ENCODE measurements at places on chromosomes 16 and 17.

GRCh38 chr16:20844054-20844453 lies 37.7 kb downstream of the REXO5 start:
- no peak for DNase-seq

- no peak for DNase-seq
Measured at GRCh38 chr16:1503110-1503955, 10.2 kb downstream of the TELO2 start.

- peak; percentile 13 for DNase-seq
Measured at GRCh38 chr17:75561927-75562603, 25.5 kb upstream of the MYO15B start.

GRCh38 chr17:72125226-72125651 lies 4.4 kb downstream of the SOX9 start:
- DNase-seq = no peak

DNA sequence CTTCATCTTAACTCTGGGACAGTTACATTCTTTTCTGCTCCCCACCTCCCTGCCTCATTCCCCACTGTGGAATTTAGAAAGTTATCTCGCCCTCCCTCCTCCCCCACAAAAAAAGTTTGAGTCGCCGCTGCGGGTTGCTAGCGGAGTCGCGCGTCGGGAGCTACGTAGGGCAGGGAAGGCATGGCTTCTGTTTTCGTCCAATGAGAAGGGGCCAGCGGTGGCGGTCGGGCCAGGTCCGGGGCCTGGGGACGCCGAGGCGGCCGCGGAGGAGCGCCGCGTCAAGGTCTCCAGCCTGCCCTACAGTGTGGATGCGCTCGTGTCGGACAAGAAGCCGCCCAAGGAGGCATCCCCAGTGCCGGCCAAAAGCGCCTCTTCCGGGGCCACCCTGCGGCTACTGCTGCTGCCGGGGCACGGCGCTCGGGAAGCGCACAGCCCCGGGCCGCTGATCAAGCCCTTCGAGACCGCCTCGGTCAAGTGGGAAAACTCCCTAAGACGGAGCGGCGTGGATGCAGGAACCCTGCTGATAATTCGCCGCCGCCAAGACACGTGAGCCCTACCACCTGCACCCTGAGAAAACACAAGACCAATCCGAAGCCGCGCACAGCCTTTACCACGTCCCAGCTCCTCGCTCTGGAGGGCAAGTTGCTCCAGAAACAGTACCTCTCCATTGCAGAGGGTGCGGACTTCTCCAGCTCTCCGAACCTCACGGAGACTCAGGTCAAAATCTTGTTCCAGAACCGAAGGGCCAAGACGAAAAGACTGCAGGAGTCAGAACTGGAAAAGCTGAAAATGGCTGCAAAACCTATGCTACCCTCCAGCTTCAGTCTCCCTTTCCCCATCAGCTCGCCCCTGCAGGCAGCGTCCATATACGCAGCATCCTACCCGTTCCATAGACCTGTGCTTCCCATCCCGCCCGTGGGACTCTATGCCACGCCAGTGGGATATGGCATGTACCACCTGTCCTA lies 8.9 kb downstream of the OR4D1 start:
- DNase-seq = no peak

DNA sequence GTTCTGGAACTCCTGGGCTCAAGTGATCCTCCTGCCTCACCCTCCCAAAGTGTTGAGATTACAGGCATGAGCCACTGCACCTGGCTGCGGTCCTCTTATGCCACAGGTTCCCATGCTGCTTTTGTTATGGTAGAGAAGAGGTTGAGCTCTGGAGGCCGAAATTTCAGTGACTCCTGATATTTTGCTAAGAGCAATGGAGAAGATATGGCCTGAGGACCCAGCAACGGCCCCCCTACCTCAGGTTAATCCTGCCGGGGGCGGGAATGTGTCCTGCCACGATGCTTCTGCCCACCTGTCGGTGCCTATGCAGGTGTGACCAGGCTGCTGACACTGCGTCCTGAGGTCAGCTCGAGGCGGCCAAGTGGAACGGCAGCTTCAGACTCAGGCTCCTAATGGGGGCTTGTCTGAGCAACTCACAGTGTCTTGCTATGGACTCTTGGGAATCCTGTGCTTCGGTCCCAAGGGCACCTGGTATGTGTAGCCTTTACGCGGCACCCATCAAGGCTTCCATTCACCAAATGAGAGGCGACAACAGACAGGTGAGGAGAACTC lies 7.6 kb upstream of the SEC14L1 start:
- no peak for DNase-seq

- no peak for DNase-seq
Measured at GRCh38 chr17:50146927-50147665, 3.4 kb downstream of the PPP1R9B start.

DNA sequence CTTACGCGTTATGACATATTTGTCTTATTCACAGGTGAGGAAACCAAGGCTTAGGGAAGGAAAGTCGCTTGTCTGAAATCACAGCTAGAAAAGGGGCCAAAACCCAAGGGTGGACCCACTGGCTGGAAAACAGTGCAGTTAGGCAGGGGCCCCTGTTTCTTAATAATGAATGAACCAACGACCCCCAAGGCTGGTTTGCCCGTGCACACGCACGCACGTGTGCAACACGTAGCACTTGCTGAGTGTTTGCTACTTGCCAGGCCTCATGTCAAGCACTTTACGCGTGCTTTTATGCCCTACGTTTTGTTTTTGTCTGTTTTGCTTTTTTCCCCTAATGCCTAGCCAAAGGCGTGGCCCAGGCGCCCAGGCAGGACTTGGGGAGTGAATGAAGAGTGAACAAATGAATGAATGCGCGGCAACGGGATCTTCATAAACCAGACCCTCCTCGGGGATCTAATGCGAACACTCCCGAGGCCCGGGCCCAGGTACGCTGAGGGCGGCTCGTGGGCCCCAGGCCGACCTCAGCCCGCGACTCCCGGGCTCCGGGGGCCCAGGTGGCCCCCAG lies 571 bp upstream of the USP10 start:
- DNase-seq = no peak

DNA sequence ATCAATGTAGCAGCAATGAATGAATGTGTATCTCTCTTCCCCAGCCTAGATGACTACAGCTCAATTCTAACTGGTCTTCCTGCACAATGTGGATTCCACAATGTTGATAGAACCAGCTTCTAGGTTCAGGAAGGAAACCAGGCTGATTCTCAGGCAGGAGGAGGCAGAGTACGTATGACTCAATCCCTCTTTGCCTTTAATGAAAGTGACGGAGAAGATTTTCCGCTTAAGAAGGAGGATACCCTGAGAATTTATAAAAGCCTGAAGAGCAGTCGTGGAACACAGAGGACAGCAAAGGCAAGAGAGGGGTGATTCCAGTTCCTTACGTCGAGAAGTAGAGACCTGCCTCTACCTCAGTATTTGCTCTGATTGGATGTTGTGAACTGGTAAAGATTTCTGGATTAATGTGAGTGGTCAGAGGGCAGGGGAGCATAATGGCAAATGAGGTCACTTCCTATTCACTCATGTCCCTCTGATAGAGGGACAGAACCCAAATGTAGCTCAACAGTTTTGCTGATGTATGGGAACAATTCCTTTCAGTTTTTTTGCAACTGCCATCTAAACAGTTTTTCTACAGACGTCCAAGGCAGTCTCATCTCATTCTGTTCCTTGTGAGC lies 15.0 kb upstream of the SLC16A11 start:
- DNase-seq = no peak

DNA sequence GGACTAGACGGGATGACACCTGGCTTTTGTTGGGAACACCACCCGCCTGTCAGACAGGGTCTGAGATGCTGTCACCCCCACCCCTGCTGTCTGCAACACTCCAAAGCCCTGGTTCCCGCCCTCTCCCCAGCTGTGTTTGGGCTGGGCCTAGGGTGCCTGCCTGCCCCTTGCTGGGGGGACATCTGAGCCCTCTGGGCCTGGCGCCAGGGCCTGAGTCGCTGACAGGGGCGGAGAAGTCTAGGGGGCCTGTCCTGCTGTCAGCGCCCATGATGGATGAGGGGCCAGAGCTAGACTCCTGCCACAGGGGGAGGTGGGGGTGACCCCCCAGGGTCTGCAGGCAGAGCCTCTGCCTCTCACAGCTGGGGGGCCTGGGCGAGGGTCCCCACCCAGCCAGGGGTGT lies 7.6 kb upstream of the PKMYT1 start:
- no peak for DNase-seq

DNA sequence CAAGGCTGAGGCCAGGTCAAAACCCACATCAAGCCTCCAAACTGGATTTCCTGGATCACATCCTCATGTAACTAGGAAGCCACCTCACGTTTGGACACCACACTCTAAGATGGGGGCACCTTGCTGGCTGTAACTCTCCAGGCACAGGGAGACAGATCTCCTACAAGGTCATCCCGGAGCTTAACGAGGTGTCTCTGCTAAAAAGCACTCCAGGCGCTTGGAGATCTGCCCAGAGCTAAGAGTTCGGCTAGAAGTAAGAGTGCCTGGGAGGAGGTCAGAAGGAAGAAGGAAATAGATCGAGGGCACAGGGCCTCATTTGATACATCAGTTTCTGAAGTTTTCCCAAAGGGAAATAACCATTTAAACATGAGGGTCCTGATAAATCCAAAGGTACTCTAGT lies 15.9 kb downstream of the PSMB3 start:
- DNase-seq = no peak

- DNase-seq = no peak
Measured at GRCh38 chr17:28119046-28119445, 76.6 kb downstream of the NLK start.

Data from HFFc6 (cell line).